ENCODE measurements at places on chromosomes 4 and X.
A peak's percentile ranks its signal among the peaks of the same experiment; 100 is the strongest.

- DNase-seq, result no peak
Observed at GRCh38 chrX:12113321-12113720, 25.0 kb upstream of the FRMPD4 start.

GRCh38 chr4:113012786-113013185 is 36.7 kb upstream of the ANK2 start:
- DNase-seq, result no peak

DNA sequence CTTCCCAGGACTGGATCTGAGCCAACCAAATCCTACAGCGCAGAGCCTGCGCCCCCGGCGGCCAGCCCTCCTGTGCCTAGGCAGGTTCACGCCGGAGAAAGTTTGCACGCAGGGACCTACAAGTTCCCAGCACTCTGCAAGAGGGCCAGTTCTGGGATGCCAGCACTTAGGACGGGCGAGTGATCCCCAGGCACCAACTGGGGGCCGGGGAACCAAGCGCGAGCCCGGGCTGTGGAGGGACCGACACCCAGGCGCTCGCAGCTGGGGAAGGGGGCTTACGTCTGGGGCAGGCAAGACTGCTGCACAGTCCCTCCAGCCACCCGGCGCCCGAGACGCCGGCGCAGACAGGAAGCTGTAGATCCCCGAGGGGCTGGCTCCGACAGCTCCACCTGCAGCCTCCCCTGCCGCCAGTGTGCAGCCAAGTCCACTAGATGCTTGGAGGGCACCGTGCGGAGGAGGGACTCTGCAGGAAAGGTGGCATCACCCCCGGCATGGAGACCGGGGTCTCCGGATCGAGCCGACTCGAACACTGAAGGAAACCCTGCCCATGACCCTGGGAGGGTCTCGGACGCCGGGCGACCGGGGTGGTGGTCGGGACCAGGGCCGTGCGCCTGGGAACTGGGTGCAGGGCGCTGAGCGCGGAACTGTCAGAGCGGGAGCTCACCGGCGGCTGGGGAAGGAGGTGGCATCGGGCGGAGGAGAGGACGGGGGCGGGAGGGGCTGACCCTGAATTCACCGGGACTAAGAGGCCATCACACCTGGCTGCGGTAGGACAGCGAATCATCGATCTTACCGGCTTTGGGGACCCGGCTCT is 566 bp downstream of the CORIN start:
- DNase-seq, result peak; percentile 14

DNA sequence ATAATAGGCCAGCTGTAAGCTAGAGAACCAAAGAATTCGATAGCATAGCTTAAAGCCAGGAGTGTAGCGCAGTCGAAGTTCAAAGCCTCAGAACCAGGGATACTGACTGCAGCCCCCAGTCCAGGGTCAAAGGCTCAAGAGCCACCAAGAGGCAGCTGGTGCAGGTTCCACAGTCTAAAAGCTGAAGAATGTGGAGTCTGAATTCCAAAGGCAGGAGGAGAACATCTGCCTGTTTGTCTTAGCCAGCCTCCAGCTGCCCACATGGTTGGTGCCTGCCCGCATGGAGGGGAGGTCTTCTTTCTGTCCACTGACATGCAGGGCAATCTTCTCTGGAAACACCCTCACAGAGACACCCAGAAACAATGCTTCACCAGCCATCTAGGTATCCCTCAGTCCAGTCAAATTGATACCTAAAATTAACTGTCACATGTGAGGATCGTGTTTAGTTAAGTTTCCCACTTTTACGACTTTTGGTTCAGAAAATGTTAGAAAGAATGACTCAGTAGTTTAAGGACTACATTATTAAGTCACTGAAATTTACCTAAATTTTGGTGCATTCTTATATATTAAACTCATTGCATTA is 52.8 kb upstream of the RHOH start:
- no peak for DNase-seq

DNA sequence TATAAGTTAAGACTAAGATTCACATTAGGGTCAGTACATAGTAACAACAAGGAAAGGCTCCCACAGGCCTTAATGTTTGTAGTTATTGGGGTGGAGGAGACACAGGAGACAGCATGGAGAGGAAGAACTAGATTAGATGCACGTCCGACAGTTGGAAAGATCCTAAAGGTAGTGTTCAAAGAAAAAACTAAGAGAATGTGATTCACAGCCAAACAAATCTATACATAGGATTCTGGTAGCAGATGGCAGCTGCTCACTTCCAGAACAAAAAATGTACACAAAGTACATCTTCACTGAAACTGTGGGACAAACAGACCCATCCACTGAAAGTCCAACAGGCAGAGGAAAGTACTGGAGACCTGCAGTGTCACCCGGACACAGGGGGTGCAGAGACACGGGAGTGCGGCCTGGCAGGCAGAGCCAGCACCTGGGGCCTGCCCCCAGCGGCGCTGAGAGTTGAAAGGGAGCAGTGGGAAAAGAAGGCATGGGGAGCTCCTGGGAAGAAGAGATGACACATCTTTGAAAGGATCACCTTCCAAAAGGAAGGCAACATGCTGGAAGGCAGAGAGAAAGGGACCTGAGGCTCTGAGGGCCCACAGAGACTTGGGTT is 40.0 kb downstream of the NELFA start:
- no peak for DNase-seq

DNA sequence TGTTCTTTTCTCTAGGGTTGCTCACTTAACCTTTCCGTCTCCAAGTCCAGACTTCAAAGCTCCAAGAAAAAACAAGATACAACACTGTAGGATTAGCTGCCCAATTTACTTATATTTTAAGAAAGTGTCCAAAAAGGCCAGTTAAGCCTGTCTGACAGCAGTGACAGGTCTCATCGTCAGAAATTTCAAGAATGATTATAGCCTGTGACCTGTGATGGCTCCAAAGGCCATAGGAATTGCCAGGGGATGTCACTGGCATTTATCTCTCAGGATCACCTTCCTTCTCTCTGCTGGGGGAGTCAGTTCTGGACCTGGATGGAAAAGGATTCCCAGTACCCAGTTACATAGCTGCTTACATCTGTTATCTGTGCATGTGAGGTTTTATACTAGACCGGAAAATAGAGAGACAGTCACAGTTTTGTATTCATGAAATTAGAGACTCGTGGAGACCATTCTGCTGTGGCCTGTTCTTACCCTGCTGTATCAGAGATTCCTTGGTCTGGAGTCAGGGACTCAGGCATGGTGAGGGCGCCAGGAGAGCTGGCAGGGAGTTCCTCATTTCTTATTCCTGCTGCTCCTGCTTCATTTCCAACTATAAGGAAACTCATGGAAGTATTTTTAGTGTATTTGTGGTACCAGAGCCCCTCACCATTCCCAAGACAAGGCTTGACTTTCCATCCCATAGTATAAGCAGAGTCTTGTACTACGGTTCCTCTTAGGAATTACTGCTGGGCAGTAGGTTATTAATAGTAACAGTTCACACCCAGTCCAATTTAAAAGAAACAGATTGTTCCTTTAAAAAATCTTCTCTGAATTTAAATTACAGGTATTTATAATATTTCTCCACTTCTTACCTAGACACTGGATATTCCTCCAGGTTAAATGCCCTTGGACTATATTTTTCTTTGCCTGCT is 220.8 kb downstream of the SHROOM3 start:
- DNase-seq, result no peak

DNA sequence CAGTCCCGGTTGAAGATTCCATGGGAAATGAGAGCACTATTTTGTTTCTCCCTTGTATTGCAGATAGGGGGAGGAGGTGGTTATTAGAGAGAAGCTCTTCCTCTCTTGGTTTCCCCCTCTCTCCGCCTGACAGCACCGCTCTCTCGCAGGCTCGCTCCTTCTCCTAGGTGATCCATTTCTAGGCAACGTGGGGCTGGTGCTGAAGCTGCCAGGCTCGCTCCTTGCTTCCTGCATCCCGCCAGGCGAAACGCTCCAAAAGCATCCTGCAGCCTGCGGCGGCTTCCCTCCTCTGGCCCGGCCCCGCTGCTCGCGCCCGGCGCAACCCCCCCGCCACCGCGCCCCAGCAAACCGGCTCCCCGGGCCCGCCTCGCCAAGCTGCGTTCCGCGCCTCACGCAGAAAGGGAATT is at the start of gene GRID2:
Gene GRID2 (plus strand): TSS at position 346 of the 407 bp plus-strand sequence.
- no peak for DNase-seq

DNA sequence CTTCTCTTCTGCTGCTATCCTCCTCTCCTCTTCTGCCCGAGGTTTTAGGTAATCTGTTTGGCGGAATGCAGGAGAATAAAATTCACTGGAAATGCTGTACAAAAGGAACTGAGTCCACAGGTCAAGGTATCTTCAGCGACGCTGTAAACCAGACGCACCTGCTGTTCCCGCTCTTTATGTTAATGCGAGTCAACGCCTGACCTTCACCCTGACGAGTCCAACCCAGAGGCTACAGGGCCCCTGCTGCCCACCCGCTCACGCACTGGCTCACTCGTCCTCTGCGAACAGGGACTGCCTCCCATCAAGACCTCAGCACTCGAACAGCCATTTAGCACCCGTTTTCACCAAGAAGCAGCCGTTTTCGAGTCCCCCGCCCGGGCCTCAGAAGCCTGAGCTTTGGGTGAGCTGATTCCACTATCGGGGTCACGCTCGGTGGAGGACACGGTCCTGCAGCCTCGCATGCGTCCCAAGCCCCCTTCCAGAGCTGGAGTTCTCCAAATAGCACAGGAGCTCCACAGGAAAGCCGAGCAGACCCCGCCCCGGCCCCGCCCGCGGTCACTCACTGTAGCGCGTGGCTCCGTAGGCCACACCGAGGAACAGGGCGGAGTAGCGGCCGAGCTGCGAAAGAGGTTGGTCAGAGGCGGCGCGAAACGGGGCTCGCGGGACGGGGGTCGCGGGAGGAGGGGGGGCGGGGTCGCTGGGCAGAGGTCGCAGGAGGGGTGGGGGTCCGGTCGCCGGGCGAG is 556 bp downstream of the ATP5ME start:
- DNase-seq, result no peak

DNA sequence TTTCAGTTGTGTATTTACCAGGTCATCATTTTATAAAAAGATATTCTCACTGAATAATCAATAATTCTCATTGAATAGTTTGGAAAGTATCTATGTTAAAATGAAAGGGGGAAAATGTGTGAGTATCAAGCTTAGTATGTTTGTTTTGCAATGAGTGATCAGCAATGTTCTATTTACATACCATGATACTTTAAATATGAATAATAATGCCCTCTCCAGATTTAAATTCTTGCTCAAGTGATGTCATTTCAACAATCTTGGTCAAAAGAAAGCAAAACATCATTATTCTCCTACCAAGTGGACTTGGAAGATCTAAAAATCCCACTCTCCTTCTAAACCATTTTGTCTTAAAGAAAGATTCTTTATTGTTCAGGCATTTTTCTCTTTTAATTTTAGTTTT is 42.1 kb upstream of the ANKRD50 start:
- DNase-seq, result no peak

GRCh38 chr4:138405466-138405891 is 163.3 kb upstream of the SLC7A11 start:
- DNase-seq, result no peak

- DNase-seq, result no peak
Observed at GRCh38 chr4:184397516-184398163, 76.7 kb downstream of the IRF2 start.
